Stimulated activated CD4-positive, alpha-beta T cell treated with anti-CD3 and anti-CD28 coated beads, Interleukin-12 subunit alpha, Interleukin-12 subunit beta, amount 100 ng/mL, for 48 hours (primary cell): ENCODE measurements at places on chromosomes 1 and 21.

DNA sequence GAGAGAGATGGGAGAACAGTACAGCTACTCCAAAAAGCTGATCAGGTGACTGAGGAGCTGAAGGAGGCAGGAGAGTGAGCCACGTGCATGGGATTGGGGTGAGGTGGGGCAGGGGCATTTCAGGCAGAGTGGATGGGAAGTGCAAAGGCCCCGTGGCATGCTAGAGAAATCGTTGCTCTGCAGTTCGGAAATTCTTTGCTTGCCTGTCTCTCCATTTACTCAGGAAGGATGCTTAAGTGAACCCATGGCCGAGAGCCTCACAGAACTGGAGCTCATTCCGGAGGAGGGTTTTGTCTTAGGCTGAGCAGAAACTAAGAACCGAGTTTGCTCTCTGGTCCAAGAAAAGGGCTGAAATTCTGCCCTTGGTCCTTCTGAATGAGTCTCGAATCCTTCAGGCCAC lies 139.8 kb upstream of the TMEM51 start:
- DNase-seq: no peak

DNA sequence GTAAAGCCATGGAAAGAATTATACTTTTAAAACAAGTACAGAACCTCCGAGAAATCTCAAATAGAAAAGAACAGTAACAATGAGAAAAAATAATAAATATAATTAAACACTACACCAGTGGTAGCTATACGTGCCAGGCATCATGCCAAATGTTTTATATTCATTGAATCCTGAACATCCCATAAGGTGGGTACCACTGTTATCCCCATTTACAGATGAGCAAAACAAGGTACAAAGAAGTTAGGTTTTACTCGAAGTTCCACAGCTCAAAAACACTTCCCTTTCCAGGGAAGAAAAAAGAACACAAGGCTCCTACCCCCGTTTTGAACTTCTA lies 33.4 kb downstream of the JAK1 start:
- no peak for DNase-seq

DNA sequence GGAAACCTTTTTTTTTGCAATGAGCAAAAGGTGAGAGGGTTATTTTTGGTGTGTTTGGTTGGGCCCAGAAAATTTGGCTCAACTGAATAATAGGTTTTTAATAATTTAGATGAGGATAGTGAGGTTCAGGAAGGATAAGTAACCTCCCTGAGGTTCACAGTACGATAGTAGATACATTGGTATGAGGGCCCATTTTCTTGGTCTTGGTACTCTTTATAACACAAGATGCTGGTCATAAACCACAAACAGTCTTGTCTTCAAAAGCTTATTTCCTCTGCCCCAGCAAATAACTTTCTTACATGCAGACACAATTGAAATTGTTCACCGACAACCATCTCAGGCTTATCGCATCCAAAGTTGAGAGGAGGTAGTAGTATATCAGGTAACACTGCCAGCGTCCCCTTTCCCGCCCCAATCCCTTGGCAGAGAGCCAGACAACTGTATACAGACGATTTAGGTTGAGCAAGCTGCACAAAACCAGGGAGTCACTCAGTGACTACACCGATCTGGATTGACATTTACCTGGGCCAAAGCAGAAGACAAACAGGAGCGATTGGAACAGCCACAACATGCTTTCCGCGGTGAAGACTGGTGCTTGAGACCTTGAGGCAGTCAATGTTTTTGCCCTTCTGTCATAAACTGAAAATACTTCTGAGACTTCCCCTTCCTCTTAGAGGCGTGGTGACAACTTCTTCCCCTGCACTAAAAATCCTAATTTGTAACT lies at the start of gene SLAMF6:
Gene SLAMF6 (minus strand): TSS at position 634 of the 724 bp plus-strand sequence. CDS start 63 bp downstream, at position 571.
- peak; percentile 38 for DNase-seq

DNA sequence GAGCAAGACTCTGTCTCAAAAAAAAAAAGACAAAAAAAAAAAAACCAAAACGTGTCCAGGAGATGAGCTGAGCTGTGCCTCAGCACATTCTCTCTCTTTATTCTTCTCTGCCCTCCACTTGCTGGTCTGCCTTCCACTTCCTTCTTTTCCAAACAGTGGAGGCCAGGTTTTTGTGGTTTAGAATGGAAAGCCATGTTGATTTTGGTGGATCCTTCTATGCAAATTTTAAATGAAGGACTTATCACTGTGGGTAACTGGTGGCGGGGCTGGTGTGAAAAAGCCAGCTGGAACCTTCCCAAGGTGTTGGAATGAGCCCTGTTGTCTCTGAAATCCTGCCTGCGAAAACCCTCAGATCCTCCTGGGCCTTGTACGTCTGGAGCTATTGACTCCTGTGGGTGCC lies 61.9 kb downstream of the PTPRU start:
- no peak for DNase-seq
